ENCODE measurements at places on chromosomes 1 and 21.

DNA sequence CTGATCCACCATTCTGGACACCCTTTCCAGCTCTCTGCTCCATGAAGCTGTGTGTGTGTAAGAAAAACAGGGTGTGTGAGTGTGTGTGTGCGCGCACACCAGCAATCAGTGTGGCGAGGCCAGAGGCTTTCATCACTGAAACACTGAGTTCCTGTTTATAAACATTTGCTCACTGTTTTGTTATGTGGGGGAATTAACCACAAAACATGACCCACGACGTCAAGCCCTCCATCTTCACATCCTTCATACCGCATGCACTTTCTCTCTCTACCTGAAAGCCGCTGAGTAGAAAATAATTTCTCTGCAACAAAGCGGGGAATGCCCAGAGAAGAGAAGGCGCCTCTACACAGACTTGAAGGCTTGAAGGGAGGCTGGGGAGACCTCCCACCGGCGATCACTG is 148.9 kb upstream of the IRF2BP2 start:
- DNase-seq = no peak

- no peak for DNase-seq
Measured at GRCh38 chr1:171756856-171757255, 15.0 kb upstream of the VAMP4 start.

DNA sequence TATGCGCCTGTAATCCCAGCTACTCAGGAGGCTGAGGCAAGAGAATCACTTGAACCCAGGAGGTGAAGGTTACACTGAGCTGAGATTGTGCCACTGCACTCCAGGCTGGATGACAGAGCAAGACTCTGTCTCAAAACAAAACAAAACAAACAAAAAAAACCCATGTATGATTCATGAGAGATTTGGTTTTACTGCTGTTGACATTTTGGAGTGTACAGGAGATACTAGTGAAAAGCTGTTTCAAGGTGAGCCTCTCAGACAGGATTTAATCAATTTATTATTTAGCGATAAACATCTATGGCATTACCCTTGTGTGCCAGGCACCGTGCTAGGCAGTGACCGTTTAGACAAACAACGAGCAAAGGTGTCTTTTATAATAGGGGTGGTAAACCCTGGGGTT is 16.5 kb downstream of the LHX4 start:
- DNase-seq = no peak

DNA sequence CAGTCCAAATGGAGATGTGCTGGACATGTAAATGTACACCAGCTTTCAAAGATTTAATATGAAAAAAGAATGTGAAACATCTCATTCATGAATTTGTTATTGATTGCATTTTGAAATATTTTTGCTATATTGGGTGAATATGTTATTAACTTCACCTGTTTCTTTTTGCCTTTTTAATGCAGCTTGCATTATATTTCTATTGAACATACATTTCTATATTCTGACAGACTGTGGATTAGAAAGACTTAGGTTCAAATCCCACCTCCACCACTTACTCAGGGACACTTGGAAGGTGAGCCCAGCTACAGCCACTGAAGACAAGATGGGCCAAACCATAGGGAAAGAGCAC is 37.8 kb downstream of the LRRN2 start:
- no peak for DNase-seq

DNA sequence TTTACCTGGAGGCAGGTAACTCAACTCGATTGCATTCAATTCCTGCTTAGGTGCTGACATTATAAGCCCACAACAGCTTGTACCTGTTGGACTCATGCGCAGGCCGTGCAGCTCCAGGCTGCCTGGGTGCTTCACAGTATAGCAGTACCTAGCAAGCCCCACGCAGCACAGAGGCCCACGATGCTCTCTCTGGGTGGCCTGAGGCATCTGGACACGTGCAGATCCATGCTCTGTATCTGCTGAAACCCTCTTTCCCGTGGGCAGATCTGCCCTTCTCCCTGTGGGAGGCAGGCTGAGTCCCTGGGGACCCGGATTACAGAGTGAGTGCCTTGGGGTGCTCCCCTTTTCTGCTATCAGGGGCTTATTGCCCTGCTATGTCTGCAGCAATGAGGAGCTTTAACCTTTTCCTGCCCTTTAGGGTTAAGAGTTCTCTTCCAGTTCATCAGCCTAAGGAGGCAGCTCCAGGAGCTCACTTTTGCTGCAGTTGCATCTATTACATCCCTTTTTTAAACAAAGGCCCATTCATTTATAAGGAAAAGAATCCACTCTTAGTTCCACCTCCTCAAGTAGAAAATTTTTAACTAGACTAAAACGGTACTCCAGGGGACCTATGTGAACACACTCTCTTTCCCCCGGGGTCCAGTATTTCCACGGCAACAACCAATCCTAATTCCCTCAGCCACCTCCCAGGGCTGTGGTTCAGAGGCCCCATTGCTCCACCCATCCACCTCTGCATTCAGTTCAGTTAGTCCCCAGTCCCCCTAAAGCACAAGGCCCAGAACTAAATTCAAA is 19.3 kb downstream of the ITPKB start:
- DNase-seq = no peak

GRCh38 chr1:71949681-71950080 is 332.7 kb downstream of the NEGR1 start:
- DNase-seq = no peak
